ENCODE measurements at places on chromosomes 1 and 21. TPM values are rescaled to one million over a fixed set of nuclear protein-coding genes. Genes with fewer than 3 reads are reported as not detected.

The ROR1 gene
- not detected for total RNA-seq

The HAPLN2 gene
- total RNA-seq = 3.8 TPM

GRCh38 chr1:99069146-99069545 lies 64.5 kb upstream of the PLPPR5 start:
- DNase-seq = no peak

GRCh38 chr1:197008861-197009260 lies 31.5 kb downstream of the CFHR5 start:
- no peak for DNase-seq

DNA sequence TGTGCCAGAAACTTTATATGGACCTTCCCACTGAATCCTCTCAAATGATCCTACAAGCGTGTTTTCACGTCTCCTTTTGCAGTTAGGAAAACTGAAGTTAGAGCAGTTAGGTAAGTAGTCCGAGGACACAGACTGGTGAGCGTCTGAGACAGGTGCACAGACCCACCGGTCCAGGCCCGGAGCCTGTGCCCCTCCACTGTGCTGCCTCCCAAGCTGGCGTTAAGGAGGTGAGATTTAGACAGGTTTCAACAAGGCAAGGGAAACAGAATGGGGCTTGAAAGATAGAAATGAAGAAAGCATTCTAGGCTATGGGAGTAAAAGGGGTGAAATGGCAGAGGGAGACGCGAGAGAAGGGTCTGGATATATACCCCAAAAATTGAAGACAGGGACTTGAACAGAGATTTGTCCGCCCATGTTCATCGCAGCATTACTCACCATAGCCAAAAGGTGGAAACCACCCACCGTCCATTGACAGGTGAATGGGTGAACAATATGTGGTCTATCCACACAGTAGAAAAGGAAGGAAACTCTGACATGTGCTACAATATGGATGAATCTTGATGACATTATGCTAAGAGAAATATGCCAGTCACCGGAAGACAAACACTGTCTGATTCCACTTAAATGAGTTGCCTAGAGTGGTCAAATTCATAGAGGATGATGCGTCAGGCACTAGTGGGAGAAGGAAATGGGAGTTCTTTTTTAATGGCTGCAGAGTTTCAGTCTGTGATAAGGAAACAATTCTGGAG lies 15.7 kb upstream of the PKP1 start:
- DNase-seq = no peak

GRCh38 chr1:226735576-226735975 lies 3.5 kb downstream of the ITPKB start:
- DNase-seq = peak; percentile 52

GRCh38 chr1:220954321-220955075 lies 75.3 kb downstream of the HLX start:
- DNase-seq = no peak

DNA sequence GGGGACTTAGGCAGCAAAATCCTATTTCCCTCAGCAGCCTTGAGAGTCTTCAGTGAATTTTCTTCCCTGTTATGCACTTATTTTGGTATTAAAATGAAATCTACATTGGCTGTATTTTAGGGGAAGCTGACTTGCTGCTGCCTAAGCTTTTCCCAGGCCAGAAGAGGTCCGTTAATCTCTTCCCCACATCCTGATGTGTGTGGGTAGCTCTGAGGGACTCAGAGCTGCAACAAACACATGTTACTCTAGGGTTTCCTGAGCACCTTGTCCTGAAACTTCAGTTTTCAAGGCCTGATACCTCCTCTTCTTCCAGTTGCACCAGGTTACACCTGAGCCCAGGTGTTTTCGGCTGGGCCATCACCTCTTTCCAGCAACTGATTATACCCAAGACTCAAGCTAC lies 51.5 kb downstream of the SYT6 start:
- DNase-seq = no peak

GRCh38 chr21:22758478-22758877 lies 1760.3 kb downstream of the NCAM2 start:
- DNase-seq = no peak

GRCh38 chr21:21508859-21509258 lies 510.6 kb downstream of the NCAM2 start:
- DNase-seq = no peak

DNA sequence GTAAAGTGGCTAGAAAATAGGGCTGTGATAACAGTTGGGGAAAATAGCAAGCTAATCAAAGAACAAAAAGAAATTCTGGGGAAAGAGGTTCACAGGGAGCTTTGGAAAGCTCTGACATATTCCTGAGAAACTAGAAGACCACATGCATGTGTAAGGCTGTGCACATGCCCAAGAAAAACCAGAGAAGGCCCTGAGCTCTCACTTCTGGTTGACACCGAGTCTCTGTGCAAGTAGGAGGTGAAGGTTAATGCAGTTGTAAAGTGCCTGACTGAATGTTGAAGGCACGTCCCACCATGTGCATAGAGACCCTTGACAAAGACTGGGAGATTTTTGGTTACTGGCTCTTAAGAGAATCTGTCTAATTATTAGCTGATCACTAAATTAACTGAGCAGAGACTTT lies 261.0 kb downstream of the DYRK1A start:
- no peak for DNase-seq
